MM.1S (cell line): ENCODE measurements at places on chromosomes 2 and 18.

DNA sequence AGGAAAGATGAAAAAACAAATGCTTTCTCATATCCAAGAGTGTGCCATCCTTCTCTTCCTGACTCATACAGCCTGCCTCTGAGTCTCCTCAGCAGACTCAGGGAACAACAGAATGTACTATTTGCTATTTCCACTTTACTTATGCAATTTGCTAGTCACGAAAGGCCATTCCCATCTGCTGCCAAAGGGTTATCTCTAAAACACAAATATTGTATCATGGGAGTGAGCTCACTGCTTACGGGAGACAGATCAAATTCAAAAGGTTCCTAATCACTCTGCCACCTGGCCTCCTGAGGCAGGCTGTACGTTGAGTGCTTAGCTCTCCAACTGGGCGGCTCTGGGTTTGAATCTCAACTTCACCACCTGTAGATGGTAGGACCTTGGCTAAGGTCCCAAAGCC lies 92.0 kb downstream of the GAREM1 start:
- DNase-seq, result no peak

DNA sequence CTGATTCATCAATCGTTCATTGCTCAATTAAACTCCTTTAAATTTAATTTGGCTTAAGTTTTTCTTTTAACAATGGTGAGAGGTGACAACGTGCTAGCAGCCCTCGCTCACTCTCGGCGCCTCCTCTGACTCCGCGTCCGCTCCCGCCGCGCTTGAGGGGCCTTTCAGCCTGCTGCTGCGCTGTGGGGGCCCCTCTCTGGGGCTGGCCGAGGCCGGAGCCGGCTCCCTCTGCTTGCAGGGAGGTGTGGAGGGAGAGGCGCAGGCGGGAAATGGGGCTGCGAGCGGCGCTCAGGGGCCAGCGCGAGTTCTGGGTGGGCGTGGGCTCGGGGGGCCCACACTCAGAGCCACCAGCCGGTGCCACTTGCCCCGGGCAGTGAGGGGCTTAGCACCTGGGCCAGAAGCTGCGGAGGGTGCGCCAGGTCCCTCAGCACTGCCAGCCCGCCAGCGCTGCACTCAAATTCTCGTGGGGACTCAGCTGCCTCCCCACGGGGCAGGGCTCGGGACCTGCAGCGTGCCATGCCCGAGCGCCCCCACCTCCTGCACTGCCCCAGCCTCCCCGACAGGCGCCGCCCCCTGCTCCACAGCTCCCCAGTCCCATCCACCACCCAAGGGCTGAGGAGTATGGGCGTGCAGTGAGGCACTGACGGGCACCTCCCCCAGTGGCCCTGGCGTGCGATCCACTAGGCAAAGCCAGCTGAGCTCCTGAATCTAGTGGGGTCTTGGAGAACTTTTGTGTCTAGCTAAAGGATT lies 19.6 kb downstream of the ANKMY1 start:
- no peak for DNase-seq

- peak; percentile 37 for DNase-seq
Measured at GRCh38 chr2:231781798-231782726, 980 bp upstream of the PDE6D start.

DNA sequence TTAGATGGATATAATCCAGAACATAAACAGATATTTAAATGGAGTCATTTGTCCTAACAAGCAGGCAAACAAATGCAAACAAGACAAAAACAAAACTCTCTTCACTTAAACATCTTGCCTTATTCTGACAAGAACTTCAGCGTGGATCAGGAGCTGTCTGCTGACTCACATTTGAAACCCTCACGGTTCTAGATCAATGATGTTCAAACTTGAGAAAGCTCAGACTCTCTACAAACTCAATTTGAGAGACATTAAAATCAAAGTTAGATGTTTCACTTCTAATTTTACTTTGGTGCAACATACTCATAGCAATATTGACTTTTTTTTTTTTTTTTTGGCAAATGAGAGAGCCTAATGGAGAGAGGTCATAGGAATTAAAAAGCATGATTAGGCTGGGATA lies 362.8 kb upstream of the SLC14A2 start:
- no peak for DNase-seq

DNA sequence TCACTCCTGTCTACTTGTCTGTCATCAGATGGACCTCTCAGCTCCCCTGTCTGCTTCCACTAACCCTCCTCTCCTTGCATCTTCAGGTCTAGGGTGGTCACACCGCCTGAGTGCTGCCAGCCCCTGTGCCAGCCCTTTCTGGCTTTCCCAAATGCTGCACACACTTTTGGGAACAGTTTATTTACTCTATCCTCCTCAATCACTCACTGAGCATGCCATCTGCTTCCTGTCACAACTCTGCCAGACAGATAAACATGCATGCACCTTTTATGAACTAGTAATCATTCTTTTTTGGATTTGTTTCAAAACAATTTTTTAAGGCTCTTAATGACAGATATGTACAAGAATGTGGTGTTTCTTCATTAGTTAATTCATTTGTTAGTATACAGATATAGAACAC lies 56.3 kb upstream of the CCDC195 start:
- DNase-seq, result no peak

DNA sequence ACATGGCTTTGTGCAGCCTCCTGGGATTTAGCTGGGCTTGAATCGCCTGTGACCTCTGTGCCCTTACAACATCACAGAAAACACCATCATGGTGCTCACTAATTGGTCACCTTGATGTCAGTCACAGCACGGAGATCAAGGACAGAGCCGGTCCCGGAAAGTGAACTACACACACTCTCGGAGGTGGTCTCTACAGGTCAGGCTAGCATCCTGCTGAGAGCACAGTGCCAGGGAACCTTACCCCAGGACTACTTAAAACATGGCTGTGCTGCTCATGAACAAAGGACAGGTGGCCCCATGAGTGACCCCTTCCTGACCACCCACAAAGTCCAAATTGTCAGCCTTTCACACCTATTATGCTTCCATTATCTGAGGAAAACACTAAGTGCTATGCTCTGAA lies 1782.1 kb upstream of the CELF4 start:
- DNase-seq, result no peak

- DNase-seq, result no peak
Measured at GRCh38 chr2:181780657-181781056, 100.3 kb upstream of the NEUROD1 start.

- DNase-seq, result no peak
Measured at GRCh38 chr18:23972453-23972852, 42.1 kb upstream of the TTC39C start.

- DNase-seq, result no peak
Measured at GRCh38 chr2:231263118-231263831, 64.8 kb downstream of the ARMC9 start.

- DNase-seq, result no peak
Measured at GRCh38 chr2:10283106-10284062, 19.3 kb upstream of the HPCAL1 start.

GRCh38 chr2:220764171-220764570 lies 807.9 kb downstream of the EPHA4 start:
- no peak for DNase-seq

GRCh38 chr2:10900216-10901109 lies 11.3 kb upstream of the KCNF1 start:
- DNase-seq, result no peak

GRCh38 chr18:2715990-2716389 lies 60.5 kb downstream of the SMCHD1 start:
- no peak for DNase-seq

DNA sequence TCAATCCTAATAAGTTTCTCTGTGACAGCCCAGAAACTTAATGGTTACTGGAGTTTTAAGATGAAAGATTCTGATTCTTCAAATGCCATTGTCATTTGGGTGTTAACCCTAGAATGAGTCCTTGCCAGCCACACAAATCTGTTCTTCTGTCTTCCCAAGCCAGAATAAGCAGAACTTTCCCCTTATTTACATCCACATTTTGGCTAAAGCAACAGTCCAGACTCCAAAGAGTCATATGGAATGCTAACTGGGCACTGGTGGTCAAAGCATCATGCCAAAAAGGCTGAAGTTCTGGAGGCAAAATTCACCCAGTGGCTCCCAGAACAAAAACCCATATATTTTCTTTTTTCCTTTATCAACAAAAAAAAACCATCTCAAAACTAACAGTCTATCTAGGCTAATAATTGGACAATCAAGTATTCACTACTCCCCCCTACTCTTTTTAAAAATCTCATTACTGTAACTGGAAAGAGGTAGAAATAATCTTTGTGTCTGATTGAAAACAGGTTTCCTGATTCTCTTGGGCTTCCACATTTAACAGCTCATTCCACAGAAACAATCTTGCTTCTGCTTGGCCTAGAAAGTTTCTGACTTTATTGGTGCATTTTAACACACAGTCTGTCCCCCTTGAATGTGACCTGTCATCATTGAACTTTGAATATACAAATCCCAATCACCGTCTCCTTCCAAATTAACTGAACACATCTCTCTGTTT lies 89.6 kb upstream of the SETBP1 start:
- DNase-seq, result no peak

- no peak for DNase-seq
Measured at GRCh38 chr2:126921066-126921465, 22.4 kb downstream of the TEX51 start.

DNA sequence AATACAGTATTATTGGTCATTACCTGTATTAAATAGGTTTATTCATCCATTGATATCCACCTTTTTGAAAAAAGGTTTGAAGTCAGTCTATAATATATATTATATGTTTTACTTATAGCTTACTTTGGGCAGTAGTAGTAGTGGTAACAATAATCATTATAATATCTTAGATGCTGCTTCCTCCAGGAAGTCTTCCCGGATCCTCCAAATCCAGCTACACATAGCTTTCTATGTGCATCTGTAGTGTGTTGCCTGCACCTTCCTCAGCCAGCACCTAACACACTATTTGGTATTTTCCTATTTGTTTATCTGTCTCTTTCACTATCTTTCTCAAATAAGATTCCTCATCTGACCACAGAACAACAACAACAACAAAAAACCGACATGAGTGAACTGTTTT lies 81.0 kb downstream of the PRKCE start:
- no peak for DNase-seq

GRCh38 chr2:131093696-131094462 lies 619 bp upstream of the FAM168B start:
- peak; percentile 75 for DNase-seq

DNA sequence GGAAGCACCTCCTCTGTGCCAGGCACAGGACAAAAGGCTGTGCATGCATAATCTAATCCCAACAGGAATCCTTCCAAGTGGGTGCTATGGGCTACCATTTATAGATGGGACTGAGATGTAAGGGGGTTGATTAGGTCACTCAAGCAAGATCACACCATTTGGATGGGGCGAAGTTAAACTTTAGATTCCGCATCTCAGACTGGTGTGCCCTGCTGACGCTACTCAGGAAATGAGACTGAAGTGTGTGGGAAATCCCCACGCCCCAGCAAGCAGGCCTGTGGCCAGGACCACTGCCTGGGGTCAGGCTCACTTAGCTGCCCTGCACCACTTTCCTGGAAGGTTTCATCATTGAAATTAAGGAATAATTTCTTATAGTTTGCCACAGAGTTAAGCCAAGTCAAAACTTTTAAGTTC lies 70.5 kb upstream of the PPP1CB start:
- DNase-seq, result peak; percentile 79
